ENCODE measurements at places on chromosomes 6 and 20.
A peak's percentile ranks its signal among the peaks of the same experiment; 100 is the strongest.

- DNase-seq = no peak
These were observed 46.7 kb downstream of the TIAM2 start for GRCh38 chr6:155041741-155042279.

GRCh38 chr6:98054453-98054852 lies 771.4 kb upstream of the MMS22L start:
- no peak for DNase-seq

DNA sequence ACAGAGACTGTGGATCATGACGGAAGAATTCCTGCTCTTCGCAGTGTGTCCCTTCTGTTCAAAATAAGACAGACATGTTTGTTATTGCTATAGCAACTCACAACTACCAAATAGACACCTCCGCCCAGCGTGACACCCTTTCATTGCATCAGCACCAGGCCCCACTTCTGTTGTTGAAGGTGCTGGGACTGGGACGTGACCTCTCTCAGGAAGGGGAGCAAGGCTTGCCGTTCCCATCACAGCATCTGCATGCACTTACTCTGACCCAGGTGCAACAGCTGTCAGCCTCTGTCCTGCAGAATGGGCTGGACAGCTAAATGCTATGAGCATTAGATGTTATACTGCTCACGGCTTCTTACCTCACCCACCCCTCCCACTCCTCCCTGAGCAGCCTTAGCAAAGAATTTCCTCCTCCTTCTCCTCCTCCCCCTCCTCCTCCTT lies 94.1 kb downstream of the DACT2 start:
- no peak for DNase-seq

- DNase-seq = no peak
These were observed 40.2 kb downstream of the CNBD2 start for GRCh38 chr20:36008461-36009035.

DNA sequence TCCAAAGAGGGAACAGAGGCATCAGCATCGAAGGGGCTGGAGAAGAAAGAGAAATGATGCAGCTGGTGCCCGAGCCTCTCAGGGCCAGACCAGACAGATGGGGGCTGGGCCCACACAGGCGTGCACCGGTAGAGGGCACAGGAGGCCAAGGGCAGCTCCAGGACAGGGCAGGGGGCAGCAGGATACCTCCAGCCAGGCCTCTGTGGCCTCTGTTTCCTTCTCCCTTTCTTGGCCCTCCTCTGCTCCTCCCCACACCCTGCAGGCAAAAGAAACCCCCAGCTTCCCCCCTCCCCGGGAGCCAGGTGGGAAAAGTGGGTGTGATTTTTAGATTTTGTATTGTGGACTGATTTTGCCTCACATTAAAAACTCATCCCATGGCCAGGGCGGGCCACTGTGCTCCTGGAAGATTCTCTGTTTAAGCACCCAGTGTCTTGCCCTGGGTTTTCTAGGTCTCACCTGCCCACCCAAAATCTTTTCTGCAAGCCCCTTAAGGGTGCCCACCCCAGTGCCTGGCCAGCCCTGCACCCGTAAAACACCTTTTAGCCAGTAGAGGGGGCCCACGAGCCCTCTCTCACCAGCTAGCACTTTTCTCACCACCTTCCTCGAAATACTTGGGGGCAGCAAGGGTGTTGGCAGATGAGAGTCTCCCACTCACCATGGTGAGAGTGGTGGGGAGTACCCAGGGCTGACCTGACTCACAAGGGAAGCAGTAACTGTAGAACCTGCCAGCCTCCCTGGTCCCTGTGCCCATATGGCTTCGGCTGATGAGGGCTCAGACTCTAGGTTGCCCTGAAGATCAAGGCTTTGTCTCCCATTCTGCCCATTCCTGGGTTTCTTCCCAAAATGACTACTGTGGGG lies 35.7 kb upstream of the ID1 start:
- DNase-seq = peak; percentile 67

DNA sequence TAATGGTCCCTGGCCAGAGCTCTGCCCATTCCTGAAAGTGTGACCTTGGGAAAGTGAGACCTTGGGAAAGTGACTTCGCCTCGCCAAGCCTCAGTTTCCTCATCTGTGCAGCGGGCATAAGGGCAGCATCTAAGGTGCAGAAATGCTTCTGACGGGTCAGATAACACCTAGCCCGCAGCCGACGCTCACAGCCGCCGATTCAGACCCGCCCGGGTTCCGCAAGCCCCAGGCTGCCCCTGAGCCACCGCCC lies 486 bp downstream of the FKBP1A start:
- peak; percentile 33 for DNase-seq

DNA sequence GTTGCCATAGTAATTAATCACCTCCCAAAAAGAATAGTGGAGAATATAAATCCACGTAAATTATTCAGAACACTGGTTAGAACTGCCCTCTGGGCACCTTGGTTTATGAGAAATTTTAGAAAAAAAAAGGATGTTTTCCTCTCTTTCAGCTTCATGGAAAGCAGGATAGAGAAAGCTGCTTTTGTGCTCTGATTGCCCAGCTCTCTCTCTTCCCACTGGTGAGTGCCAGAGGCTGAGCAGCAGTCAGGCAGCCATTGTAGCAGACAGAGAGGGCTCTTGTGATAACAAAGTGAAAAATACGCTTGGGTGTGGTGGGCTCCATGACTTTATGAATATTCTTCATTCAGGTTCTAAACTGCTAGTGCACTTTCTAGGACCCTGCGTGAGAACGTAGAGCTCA lies 26.4 kb downstream of the SLC35F1 start:
- DNase-seq = no peak

DNA sequence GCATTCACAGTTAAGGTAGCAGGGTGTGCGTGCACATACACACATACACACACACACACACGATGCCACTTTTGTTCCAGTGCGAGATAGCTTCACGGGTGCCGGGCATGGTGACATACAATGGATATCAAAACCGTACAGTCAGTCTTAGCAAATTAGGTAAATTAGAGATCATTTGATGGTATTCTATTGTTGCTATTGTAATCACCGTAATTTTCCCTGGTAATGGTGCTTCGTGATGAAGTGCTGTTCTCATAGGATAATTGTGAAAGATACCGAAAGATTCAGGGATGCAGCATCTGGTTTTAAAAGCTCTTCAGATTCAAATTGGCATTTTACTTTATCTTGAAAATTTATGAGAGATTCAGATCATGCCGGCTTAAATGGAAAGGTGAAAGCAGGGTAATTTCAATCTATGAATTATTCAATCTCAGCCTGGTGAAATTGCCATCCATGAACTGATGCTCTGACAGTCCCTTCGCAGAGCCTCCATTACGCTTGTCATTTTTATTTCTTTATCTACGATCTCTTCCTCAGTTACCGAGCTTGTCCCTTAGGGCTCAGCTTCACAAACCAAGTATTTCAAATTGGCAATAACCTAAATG lies 71.3 kb upstream of the SOX4 start:
- no peak for DNase-seq

DNA sequence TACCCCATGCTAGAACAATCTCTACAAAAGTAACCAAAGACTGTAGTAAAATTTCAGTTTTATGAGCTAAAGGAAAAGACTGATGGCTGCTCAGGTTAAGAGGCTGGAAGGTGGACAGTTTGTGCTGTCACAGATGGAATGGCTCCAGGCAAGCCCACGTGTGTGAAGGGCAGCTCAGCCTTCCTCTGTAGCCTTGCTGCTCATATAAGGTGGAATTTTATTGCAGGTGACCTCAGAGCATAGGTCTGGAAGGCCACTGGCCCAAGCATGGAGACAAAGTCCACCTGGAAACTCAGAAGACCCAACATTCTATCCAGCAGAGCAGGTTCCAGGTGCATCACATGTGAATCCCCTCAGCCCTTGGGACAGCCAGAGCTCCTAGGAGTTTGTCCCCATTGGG lies 53.6 kb downstream of the KAT14 start:
- no peak for DNase-seq

DNA sequence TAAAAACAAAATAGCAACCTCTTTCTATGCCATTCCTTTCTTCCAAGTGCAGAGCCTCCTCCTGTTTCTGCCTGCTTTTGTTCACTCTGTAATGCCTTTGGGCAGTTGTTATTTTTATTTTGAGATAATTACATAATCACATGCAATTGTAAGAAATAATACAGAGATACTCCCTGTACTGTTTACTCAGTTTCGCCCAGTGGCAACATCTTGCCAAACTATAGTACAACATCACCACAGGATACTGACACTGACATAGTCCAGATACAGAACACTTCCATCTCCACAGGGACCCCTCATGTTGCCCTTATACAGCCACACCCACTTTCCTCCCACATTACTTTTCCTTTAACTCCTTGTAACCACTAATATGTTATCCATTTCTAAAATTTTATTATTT lies 59.7 kb downstream of the BANF2 start:
- no peak for DNase-seq

DNA sequence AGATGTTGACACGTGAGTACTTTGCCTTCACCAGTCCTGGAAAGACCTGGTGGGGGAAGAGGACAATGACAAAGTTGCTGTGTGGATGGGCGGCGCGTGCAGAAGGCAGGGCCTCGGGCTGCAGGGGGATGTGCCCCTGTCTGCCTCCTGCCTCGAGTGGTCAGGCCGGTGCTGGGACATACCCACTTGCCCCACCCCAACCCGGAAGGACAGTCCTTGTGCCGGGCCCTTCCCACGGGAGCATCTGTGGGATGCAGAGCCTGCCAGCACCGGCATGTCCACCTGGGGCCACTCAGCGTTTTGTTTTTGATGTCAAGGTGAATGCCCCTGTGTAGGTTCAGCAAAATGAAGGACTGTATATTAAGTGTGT lies 60.5 kb upstream of the BHLHE23 start:
- DNase-seq = no peak

DNA sequence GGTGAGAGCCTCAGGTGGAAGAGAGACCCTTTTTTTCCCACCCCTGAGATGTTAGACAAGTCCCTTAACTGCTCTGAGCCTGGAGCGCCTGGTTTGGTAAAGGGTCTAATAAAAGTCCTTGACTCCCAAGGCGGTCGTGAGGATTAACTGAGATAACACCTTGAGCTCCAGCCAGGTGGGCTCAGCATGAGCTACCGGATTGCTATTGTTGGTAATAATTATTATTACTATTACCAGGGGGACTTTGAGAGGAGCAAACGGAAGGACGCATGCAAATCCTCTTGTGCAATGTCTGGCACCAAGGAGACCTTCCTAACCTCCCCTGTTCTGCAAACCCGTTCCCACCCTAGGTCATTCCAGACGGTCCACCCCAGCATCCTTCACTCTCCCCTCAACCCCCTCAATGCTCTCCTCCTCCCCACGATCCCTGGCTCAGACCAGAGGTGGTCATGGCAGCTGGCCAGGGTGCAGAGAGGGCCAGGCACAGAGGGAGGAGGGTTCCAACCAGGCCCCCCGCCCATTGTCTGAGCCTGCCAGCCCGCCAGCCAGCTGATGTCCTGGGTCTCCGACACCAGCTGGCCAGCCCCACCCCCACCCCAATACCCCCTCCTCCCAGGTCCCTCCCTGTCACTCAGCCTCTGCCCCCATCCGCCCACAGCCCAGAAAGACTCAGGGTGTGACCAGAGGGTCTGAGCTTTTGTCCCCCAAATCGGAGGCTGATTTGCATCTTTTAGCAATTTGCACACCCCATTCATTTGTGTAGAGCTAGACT lies 14.3 kb upstream of the CBFA2T2 start:
- no peak for DNase-seq

DNA sequence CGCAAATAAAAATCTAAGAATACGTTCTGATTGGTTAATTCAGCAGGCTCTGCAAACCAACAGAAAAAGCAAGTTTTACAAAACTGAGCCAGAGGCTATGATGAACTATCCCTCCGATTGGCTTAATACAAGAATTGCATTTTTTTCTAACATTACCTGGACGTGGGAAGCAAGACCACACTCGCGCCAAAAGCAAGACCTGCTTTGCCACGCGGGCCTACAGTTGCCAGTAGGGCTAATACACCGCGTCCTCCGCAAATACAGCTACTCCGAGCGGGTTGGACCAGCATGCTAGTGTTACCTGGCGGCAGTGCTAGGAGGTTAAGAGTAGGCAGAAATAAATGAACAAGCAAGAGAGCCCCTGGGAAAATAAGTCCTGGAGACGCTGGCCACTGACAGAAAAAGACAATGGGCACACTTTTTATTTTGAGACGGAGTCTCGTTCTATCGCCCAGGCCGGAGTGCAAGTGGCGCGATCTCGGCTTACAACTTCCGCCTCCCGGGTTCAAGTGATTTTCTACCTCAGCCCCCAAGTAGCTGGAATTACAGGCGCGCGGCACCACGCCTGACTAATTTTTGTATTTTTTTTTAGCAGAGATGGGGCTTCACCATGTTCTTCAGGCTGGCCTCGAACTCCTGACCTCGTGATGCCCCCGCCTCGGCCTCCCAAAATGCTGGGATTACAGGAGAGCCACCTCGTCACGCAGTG lies 131.9 kb upstream of the BTN3A2 start:
- DNase-seq = peak; percentile 82

GRCh38 chr20:43096126-43096930 lies 93.4 kb downstream of the PTPRT start:
- DNase-seq = no peak

DNA sequence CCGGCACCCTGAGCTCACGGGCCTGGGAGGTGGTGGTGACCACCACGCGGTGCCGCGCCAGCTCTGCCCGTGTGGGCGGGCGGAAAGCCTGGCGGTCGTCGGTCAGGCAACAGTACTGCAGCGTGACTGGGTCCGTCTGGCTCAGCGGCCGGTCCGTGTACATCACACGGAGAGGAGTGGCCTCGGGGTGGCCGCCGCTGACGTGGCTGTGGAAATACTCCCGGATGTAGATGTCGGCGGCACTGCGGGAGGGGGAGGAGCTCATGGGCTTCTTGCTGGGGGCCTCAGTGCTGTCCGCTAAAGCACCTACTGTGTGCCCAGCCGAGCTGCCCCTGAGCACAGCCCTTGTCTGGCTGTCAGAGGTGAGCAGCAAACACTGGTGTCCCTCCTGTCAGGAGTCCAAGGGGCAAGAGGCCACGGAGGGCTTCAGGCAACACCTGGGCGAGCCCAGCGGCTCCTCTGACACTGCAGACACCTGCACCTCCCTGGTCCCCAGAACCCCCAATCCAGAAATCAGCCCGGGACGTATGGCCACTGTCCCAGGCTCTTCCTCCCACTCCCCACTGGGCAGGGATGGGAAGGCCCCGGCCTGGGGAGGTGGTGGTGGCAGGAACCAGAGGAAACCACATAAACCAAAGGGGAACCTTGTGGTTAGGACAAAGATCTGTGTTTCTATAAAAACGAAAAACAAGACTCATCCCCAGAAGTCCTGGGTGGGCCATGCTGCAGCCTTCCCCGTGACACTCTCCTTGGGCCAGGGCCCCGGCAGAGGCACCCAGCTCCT lies 6.5 kb downstream of the HELZ2 start:
- DNase-seq = peak; percentile 47

All from hematopoietic multipotent progenitor cell treated with erythropoietin and hydrocortisone succinate and interleukin-3 and kit ligand, for 8 days (in vitro differentiated cells).